ENCODE measurements at places on chromosomes 11 and 22.
A peak's percentile ranks its signal among the peaks of the same experiment; 100 is the strongest.

DNA sequence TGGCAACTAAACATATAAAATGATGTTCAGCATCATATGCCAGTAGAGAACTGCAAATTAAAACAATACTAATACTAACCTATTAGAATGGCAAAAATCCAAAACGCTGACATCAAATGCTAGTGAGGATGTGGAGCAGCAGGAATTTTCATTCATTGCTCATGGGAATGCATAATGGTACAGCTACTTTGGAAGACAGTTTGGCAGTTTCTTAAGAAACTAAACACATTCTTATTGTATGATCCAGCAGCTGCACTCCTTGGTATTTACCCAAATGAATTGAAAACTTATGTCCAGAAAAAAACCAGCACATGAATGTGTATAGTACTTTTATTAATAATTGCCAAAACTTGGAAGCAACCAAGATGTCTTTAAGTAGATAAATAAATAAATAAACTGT lies 258.0 kb downstream of the TENM4 start:
- no peak for DNase-seq

- DNase-seq: no peak
Observed at GRCh38 chr11:60934790-60935605, 10.7 kb downstream of the TMEM132A start.

- DNase-seq: no peak
Observed at GRCh38 chr11:130600139-130600538, 151.7 kb downstream of the ADAMTS15 start.

GRCh38 chr22:24430431-24431308 lies 3.3 kb downstream of the ADORA2A start:
- DNase-seq: no peak

DNA sequence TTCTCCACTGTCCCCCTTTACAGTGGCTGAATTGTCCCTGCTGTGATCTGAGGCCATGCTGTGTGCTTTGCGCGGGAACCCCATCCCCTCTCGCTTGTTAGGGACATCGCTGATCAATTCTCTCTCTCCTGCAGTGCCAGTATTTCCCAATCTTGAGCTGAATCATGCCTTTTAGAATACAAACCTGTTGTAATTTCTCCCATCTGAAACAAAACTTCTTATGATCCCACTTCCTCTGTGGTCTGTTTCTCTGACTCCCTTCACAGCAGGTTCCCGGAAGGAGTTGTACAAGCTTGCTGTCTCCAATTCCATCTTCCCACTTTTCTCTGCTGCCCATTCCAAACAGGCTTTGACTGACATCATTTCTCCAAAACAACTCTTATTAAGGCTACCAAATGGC lies 16.8 kb downstream of the ADAMTS15 start:
- no peak for DNase-seq

GRCh38 chr11:19713196-19714021 lies 772 bp downstream of the NAV2 start:
- DNase-seq: no peak

DNA sequence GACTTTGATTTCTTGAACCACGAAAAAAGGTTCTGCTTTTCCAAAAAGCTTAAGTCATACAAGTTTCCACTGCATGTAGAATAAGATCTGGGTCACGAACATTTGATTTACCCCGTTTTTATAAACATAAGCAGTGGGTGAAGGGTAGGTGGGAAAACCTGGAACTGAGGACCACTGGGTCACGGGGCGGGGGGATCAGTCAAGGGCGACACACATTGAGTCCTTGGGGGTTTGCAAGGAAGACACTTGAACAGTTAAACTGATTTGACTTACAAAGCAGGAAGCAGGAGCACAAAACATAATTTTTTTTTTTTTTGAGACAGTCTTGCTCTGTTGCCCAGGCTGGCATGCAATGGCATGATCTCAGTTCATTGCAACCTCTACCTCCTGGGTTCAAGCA lies 10.9 kb downstream of the FADS3 start:
- DNase-seq: no peak

DNA sequence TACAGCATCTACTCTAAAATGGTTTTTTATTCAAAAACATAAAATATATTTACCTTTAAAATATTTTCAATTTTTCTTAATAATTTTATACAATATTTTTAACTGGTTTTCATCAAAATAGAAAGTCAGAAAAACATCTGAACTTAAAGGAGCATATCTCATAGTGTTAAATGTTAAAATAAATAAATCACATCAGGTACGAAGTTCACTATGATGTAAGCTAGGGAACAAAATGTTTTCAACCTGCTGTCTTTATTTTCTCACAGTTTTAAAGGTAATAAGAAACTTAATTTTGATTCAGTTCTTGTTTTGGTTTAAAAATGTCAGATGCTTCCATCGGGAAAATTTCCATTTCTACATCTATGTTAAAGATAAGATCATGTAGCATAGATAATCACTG lies 97.7 kb downstream of the MUC15 start:
- no peak for DNase-seq

DNA sequence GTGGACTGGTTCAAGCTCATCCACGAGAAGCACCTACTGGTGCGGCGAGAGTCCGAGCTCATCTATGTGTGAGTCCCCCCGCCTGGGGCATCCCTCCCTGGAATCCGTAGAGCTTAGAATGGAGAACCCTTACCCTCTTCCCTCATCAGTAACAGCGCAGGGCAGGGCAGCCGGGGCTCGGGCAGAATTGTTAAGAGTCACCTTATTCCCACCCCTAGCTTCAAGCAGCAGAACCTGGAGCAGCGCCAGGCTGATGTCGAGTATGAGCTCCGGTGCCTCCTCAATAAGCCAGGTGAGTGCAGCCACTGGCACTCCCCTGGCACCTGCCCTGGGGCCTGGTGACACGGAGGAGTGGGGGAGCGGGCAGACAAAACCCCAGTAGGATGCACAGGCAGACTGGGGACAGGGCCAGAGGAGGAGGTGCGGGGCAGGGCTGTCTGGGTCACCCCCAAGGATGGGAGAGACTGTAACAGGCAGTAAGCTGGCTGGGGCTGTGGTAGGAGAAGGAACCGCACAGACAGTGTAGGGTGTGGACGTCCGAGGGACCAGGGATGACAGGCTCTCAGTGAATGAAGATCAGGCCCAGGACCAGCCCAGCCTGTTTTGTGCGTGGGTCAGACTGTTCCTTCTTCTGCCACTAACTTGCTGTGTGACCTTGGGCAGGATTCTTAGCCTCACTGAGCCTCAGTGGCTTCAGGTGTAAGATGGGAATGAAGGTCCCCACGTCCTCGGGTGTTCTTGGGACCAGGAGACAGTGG lies 20.4 kb downstream of the C22orf23 start:
- peak; percentile 73 for DNase-seq

DNA sequence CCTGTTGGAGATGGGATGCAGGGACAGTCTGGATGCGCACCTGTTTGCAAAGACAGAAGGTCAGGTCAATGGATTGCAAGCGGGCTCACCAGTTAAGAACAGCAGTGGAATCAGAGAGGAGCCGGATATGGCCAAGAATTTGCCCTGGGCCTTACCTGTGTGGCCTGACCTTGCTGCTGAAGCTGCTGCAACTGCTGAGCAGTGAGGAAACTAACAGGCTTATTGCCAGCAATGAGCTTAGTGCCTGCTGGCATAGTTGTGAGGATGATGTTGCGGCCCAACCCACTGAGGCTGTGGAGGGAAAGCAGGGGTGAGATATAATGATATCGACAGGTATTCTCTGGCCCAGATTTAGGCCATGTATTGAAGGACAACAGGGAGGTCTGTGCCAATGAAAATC lies 30.6 kb downstream of the NFRKB start:
- no peak for DNase-seq

GRCh38 chr11:92916299-92916698 lies 53.2 kb upstream of the MTNR1B start:
- no peak for DNase-seq

- no peak for DNase-seq
Observed at GRCh38 chr11:35126000-35126878, 12.7 kb upstream of the CD44 start.

DNA sequence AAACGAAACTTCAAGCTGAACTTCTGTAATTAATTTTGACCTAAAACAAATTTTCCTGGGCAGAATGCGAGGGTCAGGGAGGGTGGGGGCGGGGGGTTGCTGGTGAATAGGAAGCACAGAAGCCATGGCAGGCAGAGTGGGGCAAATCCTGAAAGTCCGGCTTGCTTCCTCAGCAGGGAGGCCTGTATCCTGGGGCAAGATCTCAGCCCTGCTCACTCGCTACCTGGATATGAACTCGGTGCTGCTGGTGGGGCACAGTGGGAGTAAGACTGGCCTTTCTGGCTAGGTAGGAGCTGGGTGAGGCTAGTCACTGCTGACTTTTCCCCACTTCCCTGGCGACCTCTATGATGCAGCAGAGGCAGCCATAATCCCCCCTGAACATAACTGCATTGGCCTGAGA lies 168.9 kb upstream of the CHORDC1 start:
- DNase-seq: no peak

GRCh38 chr11:35624781-35625180 lies 6.5 kb downstream of the FJX1 start:
- DNase-seq: no peak

GRCh38 chr11:55714982-55715888 lies 53.2 kb downstream of the OR4C6 start:
- no peak for DNase-seq

- no peak for DNase-seq
Observed at GRCh38 chr22:34776817-34777216, 289.1 kb upstream of the ISX start.

DNA sequence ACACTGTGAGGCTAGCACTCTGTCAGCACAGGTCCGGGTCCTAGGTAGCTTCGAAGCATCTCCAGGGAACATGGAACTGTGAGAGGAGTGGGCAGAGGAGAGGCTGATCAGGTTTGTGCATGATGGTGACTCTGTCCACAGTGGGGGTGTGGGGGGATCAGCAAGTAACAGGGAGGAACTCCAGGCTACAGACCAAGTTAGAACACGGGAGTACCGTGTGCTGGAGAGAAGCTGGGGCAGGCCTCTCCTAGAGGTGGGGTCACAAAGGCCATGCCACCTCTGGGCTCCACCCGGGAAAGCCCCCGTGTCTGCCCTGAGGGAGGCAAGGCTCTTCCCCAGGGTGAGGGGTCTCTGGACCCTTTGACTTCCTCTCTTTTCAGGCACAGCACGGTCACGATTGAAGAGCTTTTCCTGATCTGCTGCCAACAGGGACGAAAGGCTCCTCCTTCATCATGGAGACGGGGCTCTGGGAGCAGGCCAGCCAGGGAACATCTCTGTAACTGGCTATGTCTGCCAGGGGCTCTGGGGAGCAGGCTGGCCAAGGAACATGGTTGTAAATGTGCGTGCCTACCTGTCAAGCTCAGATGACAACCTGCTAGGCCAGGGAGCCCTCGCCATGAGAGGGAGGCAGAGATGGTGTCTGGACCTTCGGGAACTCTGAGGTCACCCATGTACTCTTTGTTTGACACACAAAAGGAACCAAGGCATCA lies 1476.1 kb downstream of the BRD1 start:
- DNase-seq: no peak

Data from NCI-H2029 (cell line).